ENCODE measurements at places on chromosomes 11 and 22.

- DNase-seq: no peak
Measured at GRCh38 chr11:7896009-7896785, 34.9 kb downstream of the OR10A6 start.

- DNase-seq: no peak
Measured at GRCh38 chr22:42473484-42474193, 41.4 kb upstream of the NFAM1 start.

- DNase-seq: no peak
Measured at GRCh38 chr11:70854201-70854600, 398.2 kb downstream of the SHANK2 start.

- no peak for DNase-seq
Measured at GRCh38 chr11:14551380-14551779, 31.2 kb upstream of the PSMA1 start.

- DNase-seq: no peak
Measured at GRCh38 chr11:61004761-61005181, 33.3 kb downstream of the CD6 start.

- no peak for DNase-seq
Measured at GRCh38 chr11:12897390-12897789, 111.7 kb upstream of the RASSF10 start.

GRCh38 chr22:22558972-22559603 lies at the start of gene PRAME:
Gene PRAME (minus strand): TSS chr22:22559265. CDS start chr22:22556832, 2,433 bp downstream.
- DNase-seq: no peak

GRCh38 chr11:69253028-69253427 lies 40.9 kb upstream of the MYEOV start:
- no peak for DNase-seq

DNA sequence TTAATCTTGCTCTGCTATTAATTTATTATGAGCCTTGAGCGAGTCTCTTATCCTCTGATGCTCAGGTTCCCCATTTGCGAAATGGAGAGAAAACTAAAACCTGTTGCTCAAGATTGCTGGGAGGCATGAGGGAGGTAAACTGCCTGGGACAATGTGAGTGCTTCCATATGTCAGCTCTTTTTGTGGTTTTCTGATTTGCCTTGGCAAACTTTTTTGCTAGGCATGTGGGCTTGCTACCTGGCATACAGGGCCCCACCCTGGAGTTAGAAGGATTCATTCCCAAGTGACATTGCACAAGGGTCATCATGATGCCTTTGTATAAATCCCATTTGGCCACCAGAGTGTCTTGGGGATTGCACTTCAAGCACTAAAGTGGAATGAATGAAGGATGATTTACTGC lies 22.4 kb downstream of the TSPAN18 start:
- DNase-seq: no peak

GRCh38 chr22:44180706-44181032 lies at the start of gene PARVG:
Gene PARVG (plus strand): TSS chr22:44180925. CDS start chr22:44183330, 2,405 bp downstream.
- DNase-seq: no peak

GRCh38 chr22:23034621-23035556 lies 35.4 kb upstream of the GNAZ start:
- DNase-seq: no peak

DNA sequence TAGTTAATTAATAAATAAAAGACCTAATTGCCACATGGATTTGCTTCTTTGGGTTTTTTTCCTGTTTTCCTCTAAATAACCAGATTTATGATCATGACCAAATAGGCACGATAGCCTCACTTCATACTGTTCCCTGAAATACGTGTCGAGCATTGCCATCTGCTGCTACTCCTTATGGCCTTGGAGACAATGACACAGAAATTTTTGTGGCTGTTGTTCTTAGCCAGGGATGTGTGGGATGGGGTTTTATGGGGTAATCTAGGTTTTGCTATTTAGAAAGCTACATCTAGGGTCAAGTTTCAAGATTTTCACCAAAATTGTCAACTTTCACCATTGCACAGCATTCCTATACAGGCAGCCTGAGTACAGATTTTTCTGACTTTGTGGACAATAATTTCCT lies 145.2 kb downstream of the DBX1 start:
- no peak for DNase-seq

DNA sequence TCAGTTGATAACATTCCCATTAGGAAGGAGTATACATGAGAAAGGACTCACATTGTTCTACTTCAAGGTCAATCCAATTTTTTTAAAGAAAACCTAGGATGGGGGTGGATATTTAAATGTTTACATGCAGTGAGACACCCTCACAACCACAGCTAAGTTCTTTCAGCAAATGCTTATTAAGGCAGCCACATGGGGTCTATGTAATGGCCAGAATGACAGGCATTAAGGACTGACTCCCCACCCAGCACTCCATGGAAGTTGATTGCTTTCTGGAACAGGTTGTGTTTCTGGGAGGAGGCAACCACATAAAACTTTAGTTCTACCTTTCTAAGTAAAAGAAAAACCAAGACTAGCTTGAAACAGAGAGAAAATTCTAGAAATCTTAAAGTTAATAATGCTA lies 662.0 kb upstream of the CCDC90B start:
- no peak for DNase-seq

- DNase-seq: no peak
Measured at GRCh38 chr11:17607591-17608570, 60.8 kb downstream of the OTOG start.

DNA sequence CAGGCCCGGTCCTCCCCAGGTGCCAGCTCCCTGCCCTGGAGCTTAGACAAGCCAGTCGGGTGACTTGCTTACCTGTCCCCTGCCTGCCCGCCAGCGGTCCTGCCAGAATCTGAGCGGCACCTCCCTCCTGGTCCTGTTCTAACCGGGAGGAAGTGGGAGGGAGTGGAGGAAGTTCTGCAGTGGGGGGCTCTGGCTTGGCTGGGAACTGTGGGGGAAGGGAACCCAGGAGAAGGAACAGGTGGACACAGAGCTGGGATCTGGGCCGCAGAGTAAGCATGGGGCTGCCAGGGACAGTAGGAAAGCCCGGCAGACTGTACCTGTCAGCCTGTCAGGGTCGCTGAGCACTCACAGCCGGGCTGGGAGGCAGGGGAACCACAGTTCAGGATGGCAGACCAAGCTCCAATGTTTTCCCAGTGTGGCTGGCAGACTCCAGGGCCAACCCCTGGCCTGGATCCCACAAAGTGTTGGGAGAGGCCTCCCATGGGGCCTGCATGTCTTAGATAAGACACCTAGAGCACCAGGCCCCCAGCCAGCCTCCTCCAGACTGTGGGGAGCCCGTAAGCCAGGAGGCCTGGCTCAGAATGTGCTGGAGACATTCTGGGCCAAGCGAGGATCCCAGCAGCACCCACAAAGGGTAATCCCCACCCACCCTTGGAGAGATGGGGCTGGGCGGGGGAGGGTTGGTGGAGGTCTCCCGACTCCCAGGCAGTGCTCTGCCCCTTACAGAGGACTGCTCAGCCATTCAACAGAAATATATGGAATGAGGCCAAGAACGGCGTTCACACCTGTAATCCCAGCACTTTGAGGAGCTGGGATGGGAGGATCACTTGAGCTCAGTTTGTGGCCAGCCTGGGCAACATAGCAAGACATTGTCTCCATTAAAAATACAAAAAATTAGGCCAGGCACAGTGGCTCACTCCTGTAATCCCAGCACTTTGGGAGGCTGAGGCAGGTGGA lies 2.3 kb downstream of the CYB5R3 start:
- DNase-seq: no peak

DNA sequence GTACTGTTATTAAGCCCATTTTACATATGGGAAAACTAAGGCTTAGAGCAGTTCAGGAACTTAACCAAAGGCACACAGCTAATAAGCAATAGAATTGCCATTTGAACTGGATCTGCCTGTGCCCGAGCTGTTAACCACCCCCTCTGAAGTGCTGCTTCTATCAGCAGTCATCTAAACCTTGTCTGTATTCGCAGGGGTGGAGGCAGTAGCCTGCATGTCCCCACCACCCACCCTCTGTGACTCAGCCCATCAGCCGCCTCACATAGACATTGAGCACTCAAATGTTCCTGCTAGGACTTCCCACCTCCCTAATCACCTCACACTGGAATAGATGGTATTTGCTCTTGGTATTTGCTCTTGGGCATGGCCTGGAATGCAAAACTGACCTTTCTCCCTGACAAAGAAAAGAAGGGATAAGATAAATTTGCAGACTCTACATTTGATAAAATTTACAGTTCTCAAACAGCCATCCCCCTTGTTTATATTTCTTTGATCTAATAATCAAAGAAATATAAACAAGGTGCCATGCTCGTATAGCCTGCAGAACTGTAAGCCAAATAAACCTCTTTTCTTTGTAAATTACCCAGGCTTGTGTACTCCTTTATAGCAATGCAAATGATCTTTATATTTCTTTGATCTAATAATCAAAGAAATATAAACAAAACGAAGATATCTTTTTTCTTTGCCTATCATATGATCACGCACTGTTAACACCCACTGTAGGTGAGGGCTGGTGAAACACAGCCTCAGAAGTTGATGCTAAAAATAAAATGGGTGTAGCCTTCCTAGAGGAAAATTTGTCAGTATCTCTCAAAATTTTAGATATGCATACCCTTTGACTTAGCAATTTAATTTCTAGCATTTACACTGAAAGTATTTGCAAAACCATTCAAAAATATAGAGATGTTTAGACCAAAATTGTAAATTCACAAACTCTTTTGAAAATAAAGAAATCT lies 15.9 kb downstream of the DKK3 start:
- no peak for DNase-seq

- no peak for DNase-seq
Measured at GRCh38 chr11:133723056-133723455, 122.3 kb downstream of the SPATA19 start.

DNA sequence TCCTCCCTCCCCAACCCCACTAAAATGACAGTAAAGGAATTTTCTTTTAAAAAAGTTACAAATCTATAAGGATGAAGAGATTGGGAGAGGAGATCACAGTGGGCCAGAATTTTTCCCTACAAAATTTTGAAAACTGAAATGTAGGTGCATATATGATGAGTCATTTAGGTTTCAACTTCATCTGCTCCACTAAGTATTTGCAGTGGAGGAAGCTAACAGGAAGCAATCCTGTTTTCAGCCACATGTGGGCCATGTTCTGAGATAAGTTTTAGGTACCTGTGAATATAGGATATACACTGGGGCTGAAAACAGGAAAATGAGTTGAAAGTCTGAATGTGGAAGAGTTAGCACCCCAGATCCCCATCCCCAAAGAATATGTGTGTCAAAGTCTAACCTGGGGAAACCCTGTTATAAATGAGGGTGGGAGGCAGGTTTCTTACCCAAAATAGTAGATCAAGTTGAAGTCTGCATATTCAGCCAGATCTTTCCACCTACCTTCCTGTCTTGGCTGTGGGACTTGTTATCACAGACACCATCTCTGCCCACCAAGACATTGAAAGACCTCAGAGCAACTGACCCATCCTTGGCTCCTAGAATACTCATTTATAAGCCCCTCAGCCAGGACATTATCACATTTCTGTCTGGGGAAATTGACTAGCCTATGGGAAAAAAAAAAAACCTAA lies 87.3 kb downstream of the PACS1 start:
- no peak for DNase-seq

GRCh38 chr22:26588729-26589366 lies 1.1 kb downstream of the TPST2 start:
- no peak for DNase-seq

DNA sequence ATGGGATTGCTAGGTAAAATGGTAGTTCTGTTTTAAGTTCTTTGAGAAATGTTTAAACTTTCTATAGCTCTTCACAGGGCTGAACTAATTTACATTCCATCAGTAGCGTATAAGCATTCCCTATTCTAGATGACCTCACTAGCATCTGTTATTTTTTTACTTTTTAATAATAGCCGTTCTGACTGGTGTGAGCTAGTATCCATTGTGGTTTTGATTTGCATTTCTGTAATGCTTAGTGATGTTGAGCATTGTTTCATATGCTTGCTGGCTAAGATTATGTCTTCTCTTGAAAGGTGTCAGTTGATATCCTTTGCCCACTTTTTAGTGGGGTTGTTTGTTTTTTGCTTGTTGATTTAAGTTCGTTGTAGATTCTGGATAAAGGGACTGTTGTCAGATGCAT lies 35.9 kb downstream of the MMP27 start:
- no peak for DNase-seq

DNA sequence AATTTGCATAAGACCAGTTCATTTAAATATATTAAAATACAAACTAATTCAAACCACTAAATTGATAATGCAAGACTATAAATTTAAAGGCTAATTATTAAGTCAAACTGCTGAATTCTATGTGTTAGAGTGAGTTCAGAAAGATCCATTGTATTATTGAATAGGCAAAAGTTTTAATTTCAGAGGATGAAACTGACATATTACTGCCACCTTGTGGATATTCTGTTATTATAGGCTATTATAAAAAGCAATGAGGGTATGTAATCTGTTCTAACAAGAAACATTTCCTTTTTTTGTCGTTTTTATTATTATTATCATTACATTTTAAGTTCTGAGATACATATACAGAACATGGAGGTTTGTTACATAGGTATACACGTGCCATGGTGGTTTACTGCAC lies 20.9 kb upstream of the NAALAD2 start:
- DNase-seq: no peak

DNA sequence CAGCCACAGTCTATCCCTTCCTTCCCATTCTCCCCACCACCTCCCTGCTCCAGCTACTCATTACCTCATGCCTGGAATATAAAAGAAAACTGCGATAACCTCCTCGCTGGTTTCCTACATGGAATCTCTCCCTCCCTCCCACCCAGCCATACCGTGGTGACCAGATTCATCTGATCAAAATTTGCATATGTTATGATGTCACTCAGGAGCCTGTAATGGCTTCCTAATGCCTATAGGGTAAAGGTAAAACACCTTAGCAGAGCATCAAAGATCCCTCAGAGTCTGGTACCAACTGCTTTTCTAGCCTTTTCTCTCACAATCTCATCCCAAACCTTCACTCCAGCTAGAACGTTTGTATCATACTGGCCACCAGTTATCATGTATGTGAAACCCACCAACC lies 19.6 kb downstream of the RTN4RL2 start:
- DNase-seq: no peak

DNA sequence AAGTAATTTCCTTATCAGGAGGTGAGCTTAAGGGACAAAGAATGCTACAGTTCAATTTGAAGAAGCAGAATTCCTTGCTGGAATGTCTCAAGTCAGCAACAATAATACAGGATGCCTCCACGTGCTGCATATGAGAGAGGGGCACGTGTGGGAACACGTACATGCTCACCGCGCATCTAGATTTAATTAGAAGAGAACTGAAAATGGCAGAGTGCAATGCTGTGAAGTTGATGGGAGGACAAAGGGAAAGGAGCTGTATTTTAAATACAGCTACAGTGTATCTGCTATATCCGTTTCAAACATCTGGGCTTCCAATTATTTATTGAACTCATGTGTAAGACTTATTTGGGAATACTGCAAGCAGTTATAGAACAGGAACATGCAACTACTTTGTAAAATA lies 328.7 kb downstream of the SOX6 start:
- no peak for DNase-seq

- no peak for DNase-seq
Measured at GRCh38 chr22:33896154-33896553, 24.1 kb downstream of the LARGE1 start.

GRCh38 chr22:43039800-43040199 lies 24.9 kb upstream of the PACSIN2 start:
- DNase-seq: no peak

- DNase-seq: no peak
Measured at GRCh38 chr11:30758518-30758917, 172.4 kb upstream of the MPPED2 start.

- no peak for DNase-seq
Measured at GRCh38 chr22:49327411-49328117, 500.1 kb downstream of the BRD1 start.

Measured in stimulated activated CD8-positive, alpha-beta memory T cell treated with anti-CD3 and anti-CD28 coated beads, Interleukin-4, amount 100 ng/mL, for 4 hours (primary cell).